Osteoblast (primary cell): ENCODE measurements at places on chromosomes 7 and 10. TPM values are rescaled to one million over a fixed set of nuclear protein-coding genes. Genes with fewer than 3 reads are reported as not detected.

- no peak overlapping the region for H3K4me3 ChIP-seq
- no peak for DNase-seq
- no peaks in the 10 kb centered on the region for H3K36me3 ChIP-seq
- H3K4me1 ChIP-seq: no peaks in the 10 kb centered on the region
- H3K27me3 ChIP-seq: no peaks in the 10 kb centered on the region
Observed at GRCh38 chr7:159075563-159076238, 69.0 kb downstream of the VIPR2 start.

DNA sequence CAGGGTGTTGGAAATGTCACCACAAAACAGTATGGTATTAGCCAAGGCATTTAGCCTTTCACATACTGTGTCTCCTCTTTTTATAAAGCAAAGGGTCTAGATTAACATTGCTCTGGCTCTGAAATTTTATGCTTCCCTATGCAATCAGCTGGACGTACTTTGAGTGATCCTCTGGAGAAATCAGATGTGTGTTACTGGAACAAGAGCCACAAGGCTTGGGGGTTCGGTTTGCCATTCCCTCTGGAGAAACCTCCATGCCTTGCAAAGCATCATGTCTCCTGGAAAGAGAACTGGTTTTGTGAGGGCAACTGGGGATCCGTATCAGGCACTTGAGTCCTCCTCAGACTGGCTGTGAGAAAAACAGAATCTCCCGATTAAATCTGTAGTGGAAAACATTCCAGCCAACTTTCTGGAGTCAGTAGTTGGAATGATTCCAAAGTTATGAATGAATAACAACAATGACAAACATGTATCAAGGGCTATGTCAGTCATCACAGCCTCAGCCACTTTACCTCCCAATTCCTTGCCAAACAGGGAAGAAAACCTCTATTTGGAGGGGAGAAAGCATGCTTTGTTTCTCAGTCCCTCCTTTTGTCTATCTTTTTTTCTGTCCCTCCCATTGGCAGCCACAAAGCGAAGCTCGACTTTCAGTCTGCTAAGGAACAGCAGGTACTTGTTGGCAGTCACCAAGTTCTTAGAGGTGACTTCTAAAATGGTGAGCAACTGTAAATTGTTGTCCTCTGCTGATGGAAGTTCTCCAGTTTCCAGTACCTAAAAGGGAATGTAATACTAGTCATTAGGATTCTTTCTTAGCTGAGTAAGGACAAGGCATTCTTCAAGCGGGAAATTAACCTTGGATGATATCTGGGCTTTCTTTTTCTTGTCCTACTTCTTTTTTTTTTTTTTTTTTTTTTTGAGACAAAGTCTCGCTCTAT lies 864.8 kb upstream of the AUTS2 start:
- H3K36me3 ChIP-seq: no peaks in the 10 kb centered on the region
- no peak for DNase-seq
- H3K27ac ChIP-seq: no peak overlapping the region
- H3K4me1 ChIP-seq: peaks cover 9% of the 10 kb centered on the region
- no peaks in the 10 kb centered on the region for H3K27me3 ChIP-seq

DNA sequence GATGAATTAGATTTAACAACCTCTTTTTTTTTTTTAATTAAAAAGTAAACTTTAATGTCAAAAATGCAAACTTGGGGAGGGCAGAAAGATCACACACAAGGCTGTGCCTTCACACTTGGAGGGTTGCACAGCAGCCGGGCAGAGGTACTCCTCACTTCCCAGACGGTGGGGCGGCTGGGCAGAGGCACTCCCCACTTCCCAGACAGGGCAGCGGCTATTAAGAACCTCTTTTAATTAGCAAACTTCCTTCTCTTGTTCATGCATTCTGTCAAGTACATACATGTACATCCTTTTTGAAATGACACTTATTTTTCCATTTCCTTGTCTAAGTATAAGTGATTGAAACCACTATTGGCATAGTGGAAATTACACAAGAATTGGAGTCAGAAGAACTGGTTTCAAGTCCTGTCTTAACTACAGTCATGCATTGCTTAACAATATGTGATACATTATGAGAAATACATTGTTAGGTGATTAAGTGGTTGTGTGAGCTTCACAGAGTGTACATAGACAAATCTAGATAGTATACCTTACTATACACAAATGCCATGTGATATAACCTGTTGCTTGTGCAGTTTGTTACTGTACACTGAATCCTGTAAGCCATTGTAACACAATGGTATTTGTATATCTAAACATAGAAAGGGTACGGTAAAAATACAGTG lies 26.5 kb downstream of the BTRC start:
- no peak overlapping the region for H3K4me3 ChIP-seq
- H3K36me3 ChIP-seq: no peaks in the 10 kb centered on the region
- no peaks in the 10 kb centered on the region for H3K4me1 ChIP-seq
- H3K27me3 ChIP-seq: no peaks in the 10 kb centered on the region
- no peak for DNase-seq
- no peak overlapping the region for H3K27ac ChIP-seq

WDFY4 gene
- under 0.01 and 0.36 TPM in 2 replicates for total RNA-seq

DNA sequence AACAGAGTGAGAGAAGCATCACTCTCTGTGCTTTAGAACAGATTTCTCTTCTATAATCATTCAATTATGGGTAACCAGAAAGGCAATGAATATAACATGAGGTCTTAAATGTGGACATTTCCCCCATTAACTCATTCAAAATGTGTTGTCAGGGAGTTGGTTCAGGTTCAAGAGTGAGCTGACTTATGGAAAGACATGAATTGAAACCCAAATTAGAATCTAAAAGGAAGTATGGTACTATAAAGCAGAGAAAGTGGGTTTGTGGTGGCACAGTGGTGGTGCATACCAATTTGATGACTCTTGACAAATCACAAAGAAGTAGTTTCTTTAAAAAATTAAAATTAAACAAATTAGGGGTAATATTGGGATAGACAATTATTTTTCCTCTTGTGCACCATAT lies 114.6 kb upstream of the MEOX2 start:
- peak overlapping the region; percentile 59 for H3K27ac ChIP-seq
- peaks cover 15% of the 10 kb centered on the region for H3K4me1 ChIP-seq
- DNase-seq: no peak

SEMA4G gene
- under 0.01 and 0.29 TPM in 2 replicates for total RNA-seq

TMEM72 gene
- total RNA-seq: not detected in 2 replicates

DNA sequence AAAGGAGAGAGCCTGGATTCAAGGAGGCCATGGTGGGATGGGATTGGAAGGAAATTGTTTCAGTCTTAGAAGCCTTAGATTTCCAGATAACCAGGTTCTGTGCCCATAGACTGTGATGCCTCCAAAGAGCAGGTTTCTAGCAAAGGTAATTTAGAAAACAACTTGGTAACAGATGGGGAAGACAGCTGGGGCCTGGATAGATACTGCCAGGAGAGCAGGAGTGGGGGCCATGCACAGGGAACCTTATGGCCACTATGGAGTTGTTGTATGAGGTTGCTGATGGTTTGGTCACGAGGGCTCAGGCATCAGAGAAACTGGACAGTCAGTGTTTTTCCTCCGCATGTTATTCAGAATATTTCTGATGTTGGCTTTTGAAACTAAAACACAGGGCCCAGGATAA lies 901.9 kb downstream of the LRMDA start:
- no peak overlapping the region for H3K27ac ChIP-seq
- no peak overlapping the region for H3K4me3 ChIP-seq
- peaks cover 33% of the 10 kb centered on the region for H3K4me1 ChIP-seq
- H3K27me3 ChIP-seq: no peaks in the 10 kb centered on the region

DNA sequence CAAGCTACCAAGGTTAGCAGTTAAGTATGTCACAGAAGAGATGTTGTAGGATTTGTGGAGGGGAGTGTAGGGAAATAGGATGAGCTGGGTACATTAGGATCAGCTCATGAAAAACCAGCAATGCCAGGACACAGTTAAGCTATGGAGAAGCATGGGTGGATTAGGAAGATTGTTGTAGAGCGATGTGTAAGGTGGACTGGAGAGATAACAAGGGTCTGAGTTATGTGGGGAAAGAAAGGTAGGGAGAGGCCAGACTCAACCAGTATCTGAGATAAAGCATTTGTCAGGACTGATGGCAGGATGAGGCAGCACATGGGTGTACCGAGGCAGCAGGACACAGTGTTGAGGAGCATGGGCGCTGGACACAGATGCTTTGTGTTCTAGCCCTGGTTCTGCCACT lies 85.4 kb upstream of the PRR15 start:
- no peak for DNase-seq
- no peak overlapping the region for H3K27ac ChIP-seq
- H3K4me1 ChIP-seq: no peaks in the 10 kb centered on the region
- no peak overlapping the region for H3K4me3 ChIP-seq
- no peaks in the 10 kb centered on the region for H3K27me3 ChIP-seq
- no peaks in the 10 kb centered on the region for H3K36me3 ChIP-seq

VWC2 gene
- not detected in 2 replicates for total RNA-seq

DNA sequence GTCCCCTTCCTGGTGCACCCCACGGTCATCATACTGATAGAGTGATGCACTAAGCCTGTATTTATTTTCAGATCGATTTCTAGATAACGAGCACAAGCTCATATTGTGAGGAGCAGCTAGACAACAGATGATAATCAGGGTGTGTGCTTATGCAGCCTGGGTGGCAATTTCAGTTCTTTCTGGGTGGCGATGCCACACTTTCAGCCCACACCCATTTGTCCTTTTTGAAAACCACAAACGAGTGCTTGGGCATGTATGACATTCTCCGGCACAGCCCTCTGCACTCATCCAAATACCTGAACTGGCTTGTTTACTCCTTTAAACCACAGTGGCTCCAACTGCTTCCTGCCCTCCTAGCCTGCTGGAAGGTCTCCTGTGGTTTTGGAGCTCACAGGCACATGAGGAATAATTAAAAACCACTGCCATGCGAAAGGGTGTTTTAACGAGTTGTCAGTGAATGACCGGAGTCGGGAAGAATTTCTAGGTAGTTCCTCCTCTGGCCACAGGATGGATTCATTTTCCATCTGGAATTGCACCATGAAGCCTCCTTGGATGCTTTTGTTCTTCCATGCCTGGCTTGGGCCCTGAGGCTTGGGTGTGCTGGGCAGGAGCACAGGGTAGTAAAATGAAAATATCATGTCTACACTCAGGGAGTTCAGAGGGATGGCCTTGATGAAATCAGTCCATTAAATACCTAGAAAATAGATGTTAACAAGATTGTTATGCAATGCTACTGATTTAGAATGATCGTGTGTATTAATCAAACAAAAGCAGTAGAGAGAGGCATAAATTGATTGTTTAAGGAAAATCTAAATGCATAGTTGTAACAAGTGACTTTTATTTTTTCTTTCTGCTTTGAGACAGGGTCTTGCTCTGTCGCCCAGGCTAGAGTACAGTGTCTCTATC lies 52.4 kb upstream of the ITGB1 start:
- peaks cover 41% of the 10 kb centered on the region for H3K4me1 ChIP-seq
- peak; percentile 74 for DNase-seq
- H3K36me3 ChIP-seq: no peaks in the 10 kb centered on the region
- H3K27ac ChIP-seq: peak overlapping the region; percentile 71
- H3K4me3 ChIP-seq: peak overlapping the region; percentile 19

- H3K4me3 ChIP-seq: no peak overlapping the region
- peak overlapping the region; percentile 17 for H3K27ac ChIP-seq
- H3K4me1 ChIP-seq: peaks cover 2% of the 10 kb centered on the region
- DNase-seq: no peak
Observed at GRCh38 chr10:35768011-35768410, 125.9 kb upstream of the FZD8 start.

- no peaks in the 10 kb centered on the region for H3K27me3 ChIP-seq
- peaks cover 6% of the 10 kb centered on the region for H3K4me1 ChIP-seq
- H3K36me3 ChIP-seq: no peaks in the 10 kb centered on the region
- no peak overlapping the region for H3K27ac ChIP-seq
- no peak for DNase-seq
Observed at GRCh38 chr7:96824686-96825085, 115.0 kb upstream of the SEM1 start.

DNA sequence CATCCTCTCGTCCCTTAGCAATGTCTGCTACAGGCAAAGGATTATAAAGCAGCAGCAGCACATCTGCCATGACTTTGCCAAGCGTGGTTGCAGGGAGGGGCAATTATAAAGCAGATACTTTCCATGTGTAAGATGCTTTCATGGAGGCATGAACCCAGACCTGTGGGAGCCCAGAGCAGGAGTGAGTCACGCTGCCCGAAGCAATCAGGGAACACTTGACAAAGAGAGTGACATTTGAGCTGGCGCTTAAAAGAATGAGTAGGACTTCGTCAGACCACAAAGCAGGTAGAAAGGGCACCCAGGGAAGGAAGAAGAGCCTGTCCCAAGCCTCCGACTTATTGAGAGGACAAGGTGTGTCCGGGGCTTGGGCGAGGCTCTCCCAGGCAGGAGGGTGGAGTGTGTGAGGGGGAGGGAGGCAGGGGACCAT lies 147.2 kb downstream of the MYOF start:
- DNase-seq: no peak
- no peak overlapping the region for H3K27ac ChIP-seq
- H3K27me3 ChIP-seq: no peaks in the 10 kb centered on the region

- H3K4me3 ChIP-seq: no peak overlapping the region
- no peak for DNase-seq
- H3K4me1 ChIP-seq: no peaks in the 10 kb centered on the region
- H3K27ac ChIP-seq: no peak overlapping the region
Observed at GRCh38 chr7:119905495-119905894, 367.5 kb upstream of the KCND2 start.

GRCh38 chr7:157553256-157553655 lies 216.5 kb downstream of the DNAJB6 start:
- H3K27ac ChIP-seq: no peak overlapping the region
- H3K36me3 ChIP-seq: no peaks in the 10 kb centered on the region
- no peaks in the 10 kb centered on the region for H3K4me1 ChIP-seq
- peak; percentile 10 for DNase-seq

MRC1 gene
- under 0.01 and 0.36 TPM in 2 replicates for total RNA-seq

- H3K36me3 ChIP-seq: no peaks in the 10 kb centered on the region
- H3K4me3 ChIP-seq: no peak overlapping the region
Observed at GRCh38 chr10:34762603-34763299, 52.3 kb downstream of the PARD3 start.

DNA sequence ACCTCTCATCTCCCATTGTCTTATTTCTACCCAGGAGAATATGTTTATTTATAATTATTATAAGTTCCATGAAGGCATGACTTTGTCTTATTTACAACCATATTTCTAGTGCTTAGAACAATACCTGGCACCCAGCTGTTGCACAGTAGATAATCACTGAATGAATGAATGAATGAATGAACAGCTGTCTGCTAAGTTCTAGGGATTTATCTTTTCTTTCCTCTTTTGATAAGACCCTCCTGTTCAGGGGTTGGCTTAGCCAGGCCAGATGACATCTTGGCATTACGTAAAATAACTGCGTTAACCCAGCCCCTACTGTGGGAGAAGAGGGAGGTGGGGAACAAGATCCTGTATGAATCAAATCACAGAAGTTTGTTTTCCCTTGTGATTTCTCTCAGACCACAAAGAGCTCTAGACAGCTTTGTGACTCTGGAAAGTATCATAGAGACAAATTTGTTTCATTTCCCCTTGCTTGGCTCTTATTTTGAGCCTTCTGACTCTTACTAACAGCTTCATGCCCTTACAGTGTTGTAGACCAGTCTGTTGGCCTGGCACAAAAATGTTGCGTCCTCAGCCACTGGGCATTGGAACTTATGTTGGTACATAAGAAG lies 8.4 kb downstream of the ZNF862 start:
- H3K36me3 ChIP-seq: peaks cover 11% of the 10 kb centered on the region
- DNase-seq: no peak
- no peaks in the 10 kb centered on the region for H3K27me3 ChIP-seq
- no peak overlapping the region for H3K27ac ChIP-seq
- no peaks in the 10 kb centered on the region for H3K4me1 ChIP-seq
